Astrocyte of the spinal cord (primary cell): ENCODE measurements at places on chromosomes 12 and 14.

GRCh38 chr12:109449845-109450532, 27.1 kb downstream of the KCTD10 start:
- no peak for DNase-seq

DNA sequence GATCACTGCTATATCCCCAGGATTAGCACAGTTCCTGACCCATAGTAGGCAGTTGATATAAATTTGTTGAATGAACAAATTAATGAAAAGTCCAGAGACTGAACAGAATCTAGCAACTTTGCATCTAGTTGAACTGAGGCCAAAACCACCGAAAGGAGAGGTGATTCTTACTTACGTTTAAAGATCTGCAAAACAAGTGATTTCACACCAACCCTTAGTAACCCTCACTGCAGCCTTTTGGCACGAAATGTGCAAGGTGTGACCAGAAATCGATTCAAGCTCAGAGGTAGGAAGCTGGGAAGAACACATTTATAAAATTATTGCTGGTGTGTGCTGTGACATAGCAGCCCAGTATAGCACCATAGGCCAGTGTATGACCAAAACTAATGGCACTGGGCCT, 70.8 kb downstream of the SUDS3 start:
- DNase-seq = no peak

- DNase-seq = peak; percentile 98
These were observed at the start of gene PSMD9 for GRCh38 chr12:121888478-121889273. Gene PSMD9 (plus strand): TSS chr12:121888790. CDS start chr12:121888857, 67 bp downstream.

DNA sequence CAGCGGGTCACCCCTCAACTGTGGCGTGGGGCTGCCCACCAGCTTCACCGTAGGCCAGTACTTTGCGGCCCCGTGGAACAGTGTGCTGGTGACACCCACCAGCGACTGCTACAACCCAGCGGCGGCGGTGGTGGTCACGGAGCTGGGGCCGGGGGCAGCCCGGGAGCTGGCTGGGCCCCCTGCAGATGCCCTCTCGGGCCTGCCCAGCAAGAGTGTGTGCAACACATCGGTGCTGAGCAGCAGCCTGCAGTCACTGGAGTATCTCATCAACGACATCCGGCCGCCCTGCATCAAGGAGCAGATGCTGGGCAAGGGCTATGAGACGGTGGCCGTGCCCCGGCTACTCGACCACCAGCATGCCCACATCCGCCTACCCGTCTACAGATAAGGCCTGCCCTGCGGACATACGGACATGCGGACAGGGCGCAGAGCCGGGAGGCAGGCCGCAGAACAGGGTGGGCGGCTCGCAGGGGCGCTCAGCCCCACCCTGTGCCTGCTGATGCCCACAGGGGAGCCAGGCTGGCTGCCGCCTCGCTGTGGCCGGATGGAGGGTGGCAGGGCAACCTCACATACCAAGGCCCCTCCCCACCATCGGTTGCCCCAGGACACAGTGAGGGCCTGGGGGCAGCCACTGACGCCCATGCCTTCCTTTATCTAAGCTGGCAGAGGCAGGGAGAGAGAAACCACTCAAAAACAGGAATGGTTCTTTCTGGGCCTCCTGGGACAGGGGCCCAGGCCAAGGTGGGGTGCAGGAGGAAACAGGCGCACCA, 55.5 kb downstream of the FAM222A start:
- no peak for DNase-seq

- DNase-seq = no peak
These were observed 290.7 kb upstream of the TMPO start for GRCh38 chr12:98224584-98225221.

DNA sequence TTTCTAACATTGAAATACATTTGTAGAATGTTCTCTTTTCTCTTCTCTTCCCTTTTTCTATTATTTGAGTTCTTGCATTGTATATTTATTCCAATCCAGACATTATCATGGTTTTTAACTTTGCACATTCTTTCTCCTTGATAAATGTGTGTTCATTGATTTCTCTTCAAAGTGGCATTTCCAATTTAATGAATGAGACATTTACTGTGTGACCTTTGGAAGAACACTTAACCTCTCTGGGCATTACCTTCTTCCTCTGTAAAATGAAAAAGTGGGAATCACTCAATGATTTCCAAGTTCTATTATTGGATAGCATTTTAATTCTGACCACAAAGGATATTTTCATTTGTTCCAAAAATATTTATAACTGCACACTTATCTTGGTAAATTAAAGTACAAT, 1095.8 kb downstream of the GALC start:
- no peak for DNase-seq

- peak; percentile 74 for DNase-seq
These were observed 10.2 kb downstream of the CD69 start for GRCh38 chr12:9750276-9751203.

DNA sequence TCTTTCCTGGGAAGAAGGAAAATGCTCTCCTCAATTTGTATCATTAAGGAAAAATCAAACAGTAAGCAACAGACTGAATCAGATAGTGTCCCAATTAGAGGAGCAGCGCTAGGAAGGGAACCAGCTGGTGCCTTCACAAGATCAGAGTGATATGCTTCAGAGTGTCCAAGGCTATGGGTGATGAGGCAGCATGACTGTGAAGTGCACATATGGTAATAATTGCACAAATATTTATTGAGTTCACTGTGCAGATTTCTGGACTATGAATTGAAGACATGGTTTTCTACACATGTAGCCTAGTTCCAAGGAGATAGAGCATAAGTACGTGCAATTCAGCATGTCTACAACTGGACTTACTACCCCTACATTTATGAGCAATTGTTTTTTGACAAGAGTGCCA, 78.8 kb upstream of the EVL start:
- no peak for DNase-seq

GRCh38 chr12:39646963-39647362, 27.4 kb upstream of the ABCD2 start:
- DNase-seq = no peak

- DNase-seq = no peak
These were observed 12.4 kb downstream of the EIF2B1 start for GRCh38 chr12:123621101-123621500.

DNA sequence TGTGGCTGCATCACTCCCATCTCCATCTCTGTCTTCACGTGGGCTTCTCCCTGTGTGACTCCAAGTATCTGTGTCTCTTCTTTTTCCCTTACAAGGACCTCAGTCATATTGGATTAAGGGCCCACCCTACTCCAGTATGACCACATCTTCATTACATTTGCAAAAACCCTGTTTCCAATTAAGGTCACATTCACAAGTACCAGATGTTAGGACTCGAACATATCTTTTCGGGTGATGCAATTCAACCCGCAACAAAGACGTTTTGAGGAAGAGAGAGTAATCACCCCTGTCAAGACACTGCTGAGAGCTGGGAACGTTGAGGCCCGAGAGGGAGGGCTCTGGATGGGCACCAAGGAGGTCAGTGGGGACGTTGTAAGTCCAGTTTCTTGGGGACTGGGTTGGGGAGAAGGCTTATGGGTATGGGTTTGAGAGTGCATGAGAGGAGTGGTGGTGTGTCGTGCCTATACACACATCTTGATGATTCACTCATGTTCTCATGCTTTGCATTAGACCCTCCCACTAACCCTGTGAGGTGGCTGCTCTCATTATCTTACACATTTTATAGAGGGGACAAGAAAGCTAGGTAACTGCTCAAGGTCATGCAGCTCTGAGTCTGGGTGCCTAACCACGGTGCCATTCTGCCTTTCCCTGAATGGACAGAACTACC, 12.1 kb upstream of the IFI27 start:
- no peak for DNase-seq

- DNase-seq = peak; percentile 78
These were observed 140.8 kb downstream of the DAD1 start for GRCh38 chr14:22448035-22448904.

DNA sequence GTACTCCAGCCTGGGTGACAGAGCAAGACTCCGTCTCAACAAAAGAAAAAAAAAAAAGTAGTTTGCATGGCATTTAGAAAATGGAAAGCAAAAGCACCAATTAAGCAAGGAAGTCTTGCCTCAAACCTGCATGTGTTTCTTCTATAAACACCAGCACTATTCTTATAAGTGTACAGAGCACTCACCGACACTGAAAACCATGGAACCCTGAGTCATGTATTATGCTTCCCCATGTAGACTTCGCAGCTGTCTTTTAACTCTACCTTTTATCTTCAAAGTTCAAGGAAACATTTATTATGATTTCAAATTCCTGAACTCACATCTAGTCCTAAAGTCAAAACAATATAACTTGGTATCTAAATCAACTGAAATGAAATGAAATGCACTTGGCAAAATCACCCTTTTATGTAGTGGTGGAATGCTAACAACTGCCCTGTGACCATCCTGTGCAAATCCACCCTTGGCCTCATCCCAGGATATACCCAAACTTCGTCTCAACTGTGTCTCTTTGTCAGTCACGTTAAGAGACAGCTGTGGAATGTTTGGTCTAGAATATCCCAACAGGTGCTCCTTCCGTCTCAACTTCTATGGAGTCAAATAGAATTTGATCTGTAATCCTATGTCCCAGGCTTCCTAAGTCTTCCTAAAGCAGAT, 4.8 kb downstream of the BCAT1 start:
- peak; percentile 62 for DNase-seq

- no peak for DNase-seq
These were observed 15.8 kb upstream of the KRAS start for GRCh38 chr12:25266497-25266896.

GRCh38 chr12:131643631-131644452, 67.0 kb upstream of the SFSWAP start:
- DNase-seq = no peak

DNA sequence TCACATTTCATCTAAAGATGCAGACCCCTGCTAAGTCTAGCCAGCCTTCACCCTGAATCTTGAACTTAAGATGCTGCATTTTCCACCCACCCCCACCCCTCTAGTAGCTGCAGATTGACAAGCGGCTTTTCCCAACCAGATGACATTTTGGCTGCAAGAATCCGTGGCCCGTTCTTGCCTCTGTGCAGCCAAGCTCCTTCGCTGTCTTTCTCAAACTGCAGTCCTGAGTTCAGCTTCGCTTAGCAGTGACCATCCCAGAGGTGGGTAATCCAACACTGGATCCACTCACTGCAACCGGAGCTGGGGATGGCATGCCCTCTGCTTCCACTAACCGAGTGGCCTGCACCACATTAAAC, 765 bp upstream of the NFYB start:
- no peak for DNase-seq

DNA sequence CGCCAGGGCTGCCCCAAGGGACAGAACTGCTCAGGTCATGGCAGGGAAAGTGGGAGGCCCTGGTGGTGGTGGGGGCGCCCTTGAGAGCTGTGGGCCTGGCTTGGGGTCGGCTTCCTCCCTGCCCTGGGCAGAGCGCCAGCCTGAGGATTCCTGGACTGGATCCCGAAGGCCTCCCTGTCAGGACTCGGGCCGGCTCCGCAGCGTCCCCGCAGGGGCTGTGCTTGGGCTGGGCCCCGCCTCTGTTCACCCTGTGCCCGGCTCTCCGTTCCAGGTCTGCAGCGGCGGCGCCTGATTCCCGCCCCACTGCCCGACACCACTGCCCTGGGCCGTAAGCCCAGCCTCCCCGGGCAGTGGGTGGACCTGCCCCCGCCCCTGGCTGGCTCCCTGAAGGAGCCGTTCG, 39.9 kb downstream of the KIF26A start:
- no peak for DNase-seq

GRCh38 chr14:104287301-104288009, 149.1 kb downstream of the KIF26A start:
- no peak for DNase-seq

GRCh38 chr12:21657326-21658077, at the start of gene LDHB:
Gene LDHB (minus strand): TSS chr12:21657842. CDS start chr12:21654671, 3,171 bp downstream.
- peak; percentile 98 for DNase-seq

DNA sequence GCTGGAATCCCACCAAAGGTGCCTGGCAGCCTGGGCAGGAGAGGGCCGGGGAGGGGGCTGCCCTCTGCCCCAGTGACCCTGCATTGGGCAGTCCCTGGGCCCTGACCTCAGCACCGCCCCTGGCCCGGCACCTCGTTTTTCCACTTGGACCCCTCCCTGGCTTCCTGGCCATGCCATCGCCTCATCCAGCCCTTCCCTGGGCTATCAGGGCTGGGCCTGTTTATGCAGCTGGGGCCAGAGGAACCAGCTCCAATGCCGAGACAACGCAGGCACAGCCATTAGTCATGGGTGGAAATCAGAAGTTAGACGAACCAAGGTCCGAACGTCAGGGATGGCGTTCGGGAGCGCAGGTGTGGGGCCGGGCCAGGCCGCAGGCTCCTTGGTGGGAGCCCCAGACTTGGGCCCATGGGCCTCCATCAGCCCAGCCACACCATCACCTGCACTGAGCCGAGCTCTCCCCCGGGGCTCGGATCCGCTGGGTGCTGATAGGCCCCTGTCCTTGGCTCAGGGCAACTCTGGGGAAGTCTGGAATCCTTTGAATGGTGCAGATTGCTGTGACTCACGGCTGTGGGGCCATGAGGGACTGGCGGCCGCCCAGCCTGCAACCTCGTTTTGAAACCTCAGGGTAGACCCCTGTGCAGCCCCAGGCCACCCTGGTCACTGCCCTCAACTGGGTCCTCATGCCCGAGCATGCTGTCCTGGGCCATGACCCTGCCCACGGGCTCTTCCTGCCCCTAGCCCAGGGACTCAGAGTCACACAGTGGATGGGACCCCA, 169.4 kb downstream of the KIF26A start:
- DNase-seq = no peak

DNA sequence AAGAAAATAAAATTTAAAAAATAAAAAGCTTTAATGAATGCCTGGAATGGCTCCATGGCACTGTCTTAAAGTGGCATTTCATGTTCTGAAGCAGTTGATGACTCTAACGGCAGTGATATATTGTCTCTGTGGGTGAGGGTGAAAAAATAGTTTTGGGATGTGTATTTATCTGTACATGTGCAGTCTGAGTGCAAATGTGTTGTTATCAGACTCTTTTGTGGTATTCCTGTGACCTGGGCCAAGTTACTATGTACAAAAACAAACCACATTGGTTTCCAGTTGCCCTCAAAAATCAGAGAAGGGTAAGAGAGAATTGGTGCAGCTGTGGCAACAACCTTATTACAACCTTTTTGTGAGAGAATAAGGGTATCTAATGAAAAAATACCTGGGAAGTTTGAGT, 81.7 kb upstream of the CCDC91 start:
- DNase-seq = peak; percentile 77

- DNase-seq = no peak
These were observed 21.6 kb downstream of the C12orf75 start for GRCh38 chr12:105352052-105352451.

- no peak for DNase-seq
These were observed 43.6 kb downstream of the DDX51 start for GRCh38 chr12:132100306-132101065.

GRCh38 chr12:47808050-47808449, 11.7 kb downstream of the HDAC7 start:
- DNase-seq = peak; percentile 65

DNA sequence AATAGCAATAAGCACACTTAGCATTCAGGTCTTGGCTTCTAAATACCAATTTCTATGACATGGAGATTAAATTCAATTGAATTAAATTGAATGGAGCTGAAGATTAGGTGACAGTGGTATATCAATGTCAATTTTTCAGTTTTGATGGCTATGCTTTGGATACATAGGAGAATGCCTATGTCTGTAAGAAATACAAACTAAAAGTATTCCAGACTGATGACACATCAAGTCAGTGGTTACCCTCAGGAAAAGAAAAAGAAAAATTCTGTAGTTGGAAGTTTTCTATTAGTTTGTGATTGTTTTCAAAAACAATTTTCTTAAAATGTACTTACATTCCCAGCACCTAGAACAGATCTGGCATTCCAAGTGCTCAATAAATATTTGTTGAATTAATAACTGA, 4.9 kb upstream of the DCAF4 start:
- DNase-seq = peak; percentile 31
